ENCODE measurements at places on chromosomes 16 and 17.

DNA sequence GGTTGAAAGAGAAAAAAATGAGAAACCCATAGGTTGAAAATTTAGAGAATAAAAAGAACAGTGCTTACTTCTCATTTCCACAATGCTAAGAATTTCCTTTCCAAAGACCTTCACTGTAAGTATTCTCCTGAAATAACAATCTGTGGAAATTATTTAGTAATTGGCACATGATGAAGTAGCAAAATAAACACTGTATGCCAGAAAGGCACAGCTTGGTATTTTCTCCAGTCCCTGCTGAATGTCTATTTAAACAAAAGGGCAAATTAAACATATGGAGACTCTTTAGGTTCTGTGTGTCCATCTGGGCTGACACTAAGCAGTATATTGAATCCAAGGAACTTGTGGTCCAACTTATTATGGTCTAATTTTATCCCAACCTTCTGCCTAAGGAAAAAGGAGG lies 46.1 kb downstream of the CHCT1 start:
- no peak for DNase-seq

- no peak for DNase-seq
These were observed 6.4 kb downstream of the ST6GALNAC2 start for GRCh38 chr17:76579281-76579680.

DNA sequence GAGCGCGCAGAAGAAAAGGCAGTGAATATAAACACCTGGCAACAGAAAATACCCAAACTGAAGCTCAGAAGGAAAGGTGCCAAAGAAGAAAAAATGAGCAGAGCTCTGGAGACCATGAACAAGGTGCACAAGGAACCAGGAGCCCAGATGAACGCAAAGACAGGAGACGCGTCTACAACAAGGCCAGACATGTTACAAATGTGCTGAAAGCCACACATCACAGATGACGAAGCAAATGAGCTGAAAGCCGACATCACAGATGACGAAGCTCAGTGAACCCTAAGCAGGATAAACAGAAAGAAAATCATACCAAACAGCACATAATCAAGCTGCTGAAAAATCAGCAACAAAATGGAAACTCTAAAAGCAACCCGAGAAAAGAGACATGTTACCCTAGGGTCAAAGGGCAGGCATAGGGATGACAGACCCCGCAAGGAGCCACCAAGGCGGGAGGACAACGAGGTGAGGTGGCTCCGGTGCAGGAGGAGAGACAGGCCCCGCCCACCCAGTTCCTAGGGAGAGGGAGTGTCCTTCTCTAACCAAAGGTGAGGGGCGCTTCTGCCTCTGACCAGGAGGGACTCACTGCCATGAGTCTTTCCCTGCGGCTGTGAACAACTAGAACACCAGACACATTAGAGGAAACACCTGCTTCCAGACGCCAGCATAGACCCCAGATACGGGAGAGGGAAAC lies 39.1 kb downstream of the CCDC57 start:
- DNase-seq: no peak

DNA sequence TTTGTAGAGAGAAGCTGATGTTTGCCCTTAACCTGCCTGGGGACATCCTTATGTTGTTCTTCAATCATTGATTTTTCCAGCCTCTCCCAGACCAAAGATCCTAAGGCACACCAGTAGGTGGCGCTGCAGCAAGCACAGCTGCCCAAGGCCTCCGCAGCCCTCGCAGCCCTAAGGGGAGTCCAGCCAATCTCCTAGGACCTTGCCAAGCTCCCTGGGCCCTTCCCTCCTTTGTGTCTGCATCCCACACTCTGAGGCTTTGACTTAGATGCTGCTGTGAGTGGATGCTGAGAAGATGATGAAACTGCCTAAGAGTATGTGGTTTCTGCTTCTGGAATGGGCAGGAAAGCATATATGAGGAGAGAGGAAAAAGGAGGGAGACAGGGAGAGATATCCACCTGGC lies 47.1 kb downstream of the SPACA3 start:
- no peak for DNase-seq

- peak; percentile 87 for DNase-seq
These were observed at the start of the genes C16orf86 and ENKD1 for GRCh38 chr16:67666559-67667452. TSS of gene C16orf86 (plus strand) at chr16:67666814. CDS start at chr16:67666971, 157 bp downstream. TSS of gene ENKD1 (minus strand) at chr16:67666750. CDS start at chr16:67666442, 308 bp downstream.

DNA sequence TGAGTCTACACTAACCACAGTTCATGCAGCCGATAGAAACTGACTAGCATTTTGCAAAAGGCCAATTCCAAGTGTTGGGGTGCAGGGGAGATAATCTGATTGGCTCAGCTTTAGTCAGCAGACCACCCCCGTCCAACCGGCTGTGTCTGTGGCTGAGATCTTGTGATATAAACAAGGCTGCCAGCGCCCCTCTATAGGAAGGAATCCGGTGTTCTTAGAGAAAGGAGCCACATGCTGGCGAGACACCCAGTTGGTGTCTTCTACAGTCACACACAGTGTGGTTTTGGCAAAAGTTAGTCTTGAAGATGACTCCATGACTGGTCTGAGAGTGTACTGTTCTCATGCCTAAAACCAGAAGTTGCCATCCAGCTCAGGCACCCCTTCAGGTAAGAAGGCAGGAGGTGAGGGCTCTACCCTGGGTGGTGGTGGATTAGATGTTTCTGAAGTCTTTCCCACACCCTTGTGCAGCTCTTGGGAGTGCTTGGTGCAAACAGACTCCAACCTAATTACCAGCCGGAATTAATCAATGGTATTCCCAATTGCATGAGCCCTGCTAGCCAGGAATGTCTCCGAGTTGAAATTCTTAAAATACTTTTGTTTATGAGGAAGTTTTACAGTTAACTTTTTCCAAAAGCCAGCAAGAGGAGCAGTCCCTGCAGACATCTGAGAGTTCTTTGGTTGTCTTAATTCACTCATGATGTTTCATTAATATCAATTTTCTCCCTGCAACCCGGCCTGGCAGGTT lies 172.3 kb upstream of the IRX6 start:
- no peak for DNase-seq

- no peak for DNase-seq
These were observed 139.4 kb downstream of the CCDC182 start for GRCh38 chr17:57605675-57606105.

- no peak for DNase-seq
These were observed 85.5 kb downstream of the NPIPB11 start for GRCh38 chr16:29321000-29321393.

DNA sequence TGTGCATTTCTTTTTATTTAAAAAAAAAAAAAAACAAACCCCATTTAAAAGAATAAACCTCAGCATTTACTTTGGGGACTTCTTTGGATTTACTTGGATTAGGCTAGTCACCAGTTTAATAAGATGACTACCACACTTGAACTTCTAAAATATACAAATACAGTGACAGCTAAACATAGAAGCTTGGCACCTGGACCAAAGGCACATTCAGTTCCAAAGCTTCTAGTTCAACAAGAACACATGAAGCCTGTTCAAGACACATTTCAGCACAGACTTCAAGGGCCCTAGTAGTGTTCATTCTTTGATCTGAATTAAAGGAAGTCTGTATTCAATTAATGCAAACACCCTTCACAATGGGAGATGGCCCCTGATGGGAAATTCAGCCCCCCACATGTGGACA lies 11.6 kb upstream of the ROGDI start:
- no peak for DNase-seq

DNA sequence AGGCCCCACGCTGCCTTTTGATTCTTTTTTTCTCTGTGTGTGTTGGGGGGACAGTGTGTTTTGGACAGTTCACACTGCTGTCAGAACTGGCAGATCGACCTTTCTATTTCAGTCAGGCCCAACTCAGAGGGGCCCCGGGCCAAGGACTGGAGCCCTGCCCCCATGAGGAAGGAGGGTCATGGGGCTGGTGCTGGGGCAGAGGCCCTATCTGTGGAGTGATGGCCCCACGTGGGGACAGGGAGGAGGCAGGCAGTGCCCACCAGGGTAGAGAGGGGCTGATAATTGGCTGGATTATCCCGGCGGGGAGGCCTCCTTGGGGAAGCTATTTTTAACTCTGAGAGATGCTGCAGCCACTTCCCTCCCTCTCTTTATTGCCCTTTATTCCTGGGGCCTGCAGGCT lies 5.7 kb upstream of the KCNJ12 start:
- DNase-seq: no peak

DNA sequence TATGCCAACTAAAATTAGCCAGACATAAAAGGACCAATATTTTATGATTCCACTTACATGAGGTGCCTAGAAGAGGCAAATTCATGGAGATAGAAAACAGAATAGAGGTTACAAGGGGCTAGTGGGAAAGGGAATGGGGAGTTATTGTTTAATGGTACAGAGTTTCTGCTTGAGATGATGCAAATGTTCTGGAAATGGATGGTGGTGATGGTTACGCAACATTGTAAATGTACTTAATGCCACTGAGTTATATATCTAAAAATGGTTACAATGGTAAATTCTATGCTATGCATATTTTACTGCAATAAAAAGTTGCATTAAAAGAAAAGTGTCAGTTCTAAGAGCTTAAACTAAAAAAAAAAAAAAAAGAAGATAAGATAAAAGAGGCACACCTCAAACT lies 17.9 kb downstream of the MT1X start:
- no peak for DNase-seq

- no peak for DNase-seq
These were observed 345 bp downstream of the EMC8 start for GRCh38 chr16:85798901-85799496.

DNA sequence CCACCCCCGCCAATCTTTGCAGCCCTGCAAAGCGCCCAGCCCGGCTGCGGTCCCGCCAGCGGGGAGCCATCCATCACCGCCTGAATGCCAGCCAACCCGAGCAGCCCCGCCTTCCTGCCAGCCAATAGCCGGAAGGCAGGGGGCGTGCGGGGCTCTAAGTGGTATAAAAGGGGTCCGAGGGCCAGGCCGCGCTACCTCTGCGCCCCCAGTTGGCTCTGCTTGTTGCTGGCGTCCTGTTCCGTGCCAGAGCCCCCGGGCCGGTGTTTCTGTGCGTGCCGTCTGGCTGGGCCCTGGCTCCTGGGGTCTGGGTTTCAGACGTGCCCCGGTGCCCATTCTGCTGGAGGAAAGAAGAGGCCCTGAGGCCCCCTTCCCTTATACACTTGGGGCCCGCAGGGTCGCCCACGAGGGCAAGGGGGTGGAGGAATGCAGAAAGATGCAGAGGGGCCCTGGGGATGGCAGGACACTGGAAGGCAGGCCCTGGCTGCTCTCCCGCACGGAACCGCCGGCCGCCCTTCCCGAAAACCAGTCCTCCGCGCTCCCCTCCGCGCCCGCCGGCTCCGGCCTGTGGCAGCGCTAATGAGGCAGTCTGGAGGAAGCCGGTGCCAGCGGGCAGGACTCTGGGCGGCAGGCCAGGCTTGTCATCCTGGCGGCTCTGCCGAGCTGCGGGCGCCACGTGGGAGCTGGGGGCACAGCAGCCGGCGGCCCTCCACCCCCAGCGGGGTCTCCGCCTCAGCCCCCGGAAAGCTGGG lies 14.0 kb downstream of the COPZ2 start:
- DNase-seq: peak; percentile 74

GRCh38 chr17:56995766-56996165 lies 17.8 kb downstream of the SCPEP1 start:
- DNase-seq: no peak

GRCh38 chr17:19019041-19019941 lies 14.7 kb upstream of the FAM83G start:
- no peak for DNase-seq

- DNase-seq: no peak
These were observed 120.0 kb upstream of the GOT2 start for GRCh38 chr16:58853854-58854791.

- DNase-seq: no peak
These were observed 14.9 kb downstream of the FOXK2 start for GRCh38 chr17:82534401-82534812.

DNA sequence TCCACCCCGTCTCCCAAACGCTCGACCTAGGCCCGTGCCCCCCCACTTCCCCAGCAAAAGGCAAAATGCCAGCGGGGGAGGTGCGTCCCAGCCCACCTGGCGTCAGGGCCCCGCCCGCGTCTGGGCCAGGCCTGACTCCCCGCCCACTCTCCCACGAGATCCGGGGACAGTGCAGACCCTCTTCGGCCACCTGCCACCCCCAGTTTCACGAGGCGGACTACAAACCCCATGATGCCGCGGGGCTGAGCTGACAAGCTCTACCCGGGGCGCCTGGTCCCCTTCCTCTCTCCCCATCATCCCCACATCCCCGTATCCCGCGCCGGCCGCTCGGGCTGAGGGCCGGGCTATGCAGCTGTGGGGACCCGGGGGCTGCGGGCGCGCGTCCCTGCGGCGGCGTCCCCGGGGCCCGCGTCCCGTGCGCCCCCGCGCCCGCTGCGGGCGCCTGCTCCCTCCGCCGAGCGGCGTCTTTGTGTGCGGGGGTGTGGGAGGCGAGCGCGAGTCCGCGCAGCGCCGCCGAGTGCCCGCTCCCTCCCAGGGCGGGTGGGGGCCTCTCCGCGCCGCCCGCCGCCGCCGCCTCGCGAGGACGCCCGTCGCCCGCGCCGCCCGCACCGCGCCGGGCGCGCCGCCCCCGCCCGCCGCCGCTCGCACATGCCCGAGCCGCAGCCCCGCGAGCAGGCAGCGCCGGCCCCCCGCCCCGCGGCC lies at the start of gene ANKRD13B:
Gene ANKRD13B (plus strand): TSS at position 283 of the 702 bp plus-strand sequence. CDS start 490 bp downstream, outside the sequence.
- peak; percentile 85 for DNase-seq

- DNase-seq: no peak
These were observed 65.9 kb upstream of the HLF start for GRCh38 chr17:55198690-55199370.

- no peak for DNase-seq
These were observed 54.2 kb downstream of the PLD6 start for GRCh38 chr17:17151962-17152361.

GRCh38 chr17:73972056-73972455 lies 231.4 kb upstream of the RPL38 start:
- DNase-seq: no peak
